AG04449 (cell line): ENCODE measurements at places on chromosomes 5 and 9.

GRCh38 chr5:135467051-135467625, 15.0 kb upstream of the TIFAB start:
- no peak for DNase-seq

DNA sequence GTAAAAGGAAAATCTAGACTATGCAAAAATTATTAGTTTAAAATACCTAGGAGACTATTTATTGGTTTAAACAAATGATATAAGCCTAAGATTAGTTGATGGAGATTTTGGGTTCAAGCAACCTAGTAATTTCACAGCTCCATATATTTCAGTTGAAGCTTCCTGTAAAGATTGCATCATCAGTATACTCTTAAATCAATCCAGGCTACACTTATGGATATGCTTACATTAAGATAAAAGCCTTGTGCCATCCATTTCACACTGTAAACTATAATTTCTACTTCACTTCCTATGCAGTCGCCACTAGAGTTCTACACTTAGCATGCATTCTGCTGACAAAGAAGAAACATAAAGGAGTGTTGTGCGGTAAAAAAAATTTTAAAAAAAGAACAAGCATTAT, 7.3 kb upstream of the LIX1 start:
- no peak for DNase-seq

DNA sequence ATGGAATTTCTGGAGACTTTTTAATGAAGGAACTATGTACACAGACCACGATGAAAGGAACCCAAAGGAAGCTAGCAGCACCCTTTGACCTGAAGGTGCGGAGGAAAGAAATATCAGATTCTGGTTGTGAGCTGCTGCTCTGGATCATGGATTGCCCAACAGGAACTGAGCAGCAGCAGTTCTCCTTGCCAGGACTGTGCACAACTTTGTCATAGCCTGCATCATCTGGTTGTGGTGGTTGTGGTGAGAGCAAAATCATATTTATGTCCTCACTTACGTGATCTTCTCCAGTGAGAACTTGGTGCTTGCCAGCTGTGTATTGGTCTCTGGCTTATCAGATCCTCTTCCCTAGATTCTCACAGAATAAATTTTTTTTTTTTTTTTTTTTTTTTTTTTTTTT, 70.7 kb upstream of the LPAR1 start:
- peak; percentile 41 for DNase-seq

DNA sequence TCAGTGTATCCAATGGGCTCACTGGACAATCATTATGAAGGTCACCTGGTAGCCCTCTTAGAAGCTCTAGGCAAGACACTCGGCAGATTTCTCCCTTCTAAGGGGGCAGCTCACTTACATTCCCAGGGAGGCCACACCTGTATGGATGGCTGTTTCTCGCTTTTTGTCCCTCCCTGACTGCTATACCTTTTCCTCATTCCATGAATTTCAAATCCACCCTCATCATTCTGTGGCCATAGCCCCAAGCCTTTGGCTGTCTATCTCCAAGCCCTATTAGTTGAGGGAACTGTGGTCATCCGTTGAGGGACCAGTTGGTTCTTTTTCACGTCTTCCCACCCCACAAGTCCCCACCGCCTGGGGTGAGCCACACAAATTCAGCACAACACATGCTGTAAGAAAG, 85.0 kb upstream of the RARS1 start:
- DNase-seq = no peak

- DNase-seq = no peak
Observed at GRCh38 chr9:105341434-105342146, 97.1 kb downstream of the SLC44A1 start.

- peak; percentile 31 for DNase-seq
Observed at GRCh38 chr5:125277494-125278154, 531.2 kb upstream of the ZNF608 start.
